ENCODE measurements at places on chromosomes 6 and 20.

DNA sequence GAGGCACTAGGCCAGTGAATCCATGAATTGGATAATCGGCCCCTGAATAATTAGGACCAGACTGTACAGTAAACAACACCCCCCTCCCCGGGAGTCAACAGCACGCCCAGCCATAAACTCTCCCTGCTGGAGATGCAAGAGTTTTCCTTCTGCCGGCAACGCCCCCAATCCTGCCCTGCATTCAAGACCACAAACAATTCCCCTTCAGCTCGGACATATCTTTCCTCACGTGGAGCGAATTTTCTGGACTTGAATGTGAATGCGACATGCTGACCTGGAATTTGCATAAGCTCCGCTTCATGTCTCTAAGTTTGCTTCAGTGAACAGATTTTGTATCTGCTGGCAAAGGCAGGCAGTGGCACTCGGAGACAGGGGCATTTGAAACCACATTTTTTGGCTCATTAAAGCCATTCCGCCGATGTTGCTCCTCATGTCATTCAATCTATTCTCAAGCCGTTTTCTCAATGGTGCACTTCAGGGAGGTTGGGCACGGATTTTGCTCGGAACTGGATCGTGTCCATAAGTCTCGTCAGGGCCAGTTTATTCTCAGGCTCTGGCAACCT is 38.0 kb upstream of the GMPR start:
- no peaks in the 10 kb centered on the region for H3K36me3 ChIP-seq
- H3K27ac ChIP-seq = no peak overlapping the region
- H3K27me3 ChIP-seq = no peaks in the 10 kb centered on the region
- no peak for DNase-seq

GRCh38 chr6:12119085-12119588 is 107.0 kb downstream of the HIVEP1 start:
- no peak for DNase-seq
- no peaks in the 10 kb centered on the region for H3K27me3 ChIP-seq
- no peak overlapping the region for H3K27ac ChIP-seq
- H3K4me1 ChIP-seq = no peaks in the 10 kb centered on the region
- peaks cover 22% of the 10 kb centered on the region for H3K36me3 ChIP-seq

GRCh38 chr6:128335963-128336362 is 184.4 kb downstream of the PTPRK start:
- DNase-seq = no peak
- H3K36me3 ChIP-seq = no peaks in the 10 kb centered on the region
- H3K27ac ChIP-seq = no peak overlapping the region

DNA sequence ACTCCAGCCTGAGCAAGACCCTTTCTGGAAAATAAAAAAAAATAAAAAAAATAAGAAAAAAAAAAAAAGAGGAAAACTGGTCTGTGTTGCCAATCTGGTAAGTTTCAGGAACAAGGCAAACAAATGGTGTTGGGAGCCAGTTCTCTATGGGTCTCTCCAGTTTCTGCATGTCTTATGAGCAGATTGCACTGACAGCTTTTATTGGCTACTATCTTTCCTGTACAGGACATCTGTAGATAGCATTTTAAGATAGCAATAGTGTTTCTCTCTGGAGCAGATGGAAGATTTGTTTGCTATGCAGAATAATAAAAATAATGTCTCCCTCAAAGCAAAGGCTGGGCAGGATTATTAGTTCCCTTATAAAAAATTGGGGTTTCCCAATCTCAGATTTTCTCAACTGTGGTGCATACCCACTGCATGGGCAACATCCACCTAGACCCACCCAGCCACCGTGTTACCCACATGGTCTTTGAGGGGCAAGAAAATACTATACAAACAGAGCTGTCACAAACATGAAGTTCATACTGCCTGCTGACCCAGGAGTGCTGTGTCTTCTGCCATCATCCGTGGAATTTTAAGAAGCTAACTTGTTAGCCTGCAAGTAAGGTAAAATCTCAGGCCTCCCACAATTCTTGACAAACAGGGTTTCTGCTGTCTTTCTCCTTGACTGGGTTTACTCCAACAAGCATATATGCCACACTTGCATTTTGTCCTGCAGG is 9.5 kb downstream of the GMDS start:
- H3K27ac ChIP-seq = no peak overlapping the region
- no peak overlapping the region for H3K4me3 ChIP-seq
- no peak for DNase-seq
- no peaks in the 10 kb centered on the region for H3K27me3 ChIP-seq
- H3K36me3 ChIP-seq = no peaks in the 10 kb centered on the region

GRCh38 chr6:128206610-128207426 is 306.0 kb upstream of the THEMIS start:
- no peak overlapping the region for H3K4me3 ChIP-seq
- H3K36me3 ChIP-seq = no peaks in the 10 kb centered on the region
- H3K27me3 ChIP-seq = no peaks in the 10 kb centered on the region
- H3K27ac ChIP-seq = no peak overlapping the region

- H3K27me3 ChIP-seq = peaks cover 3% of the 10 kb centered on the region
- no peaks in the 10 kb centered on the region for H3K36me3 ChIP-seq
- H3K4me1 ChIP-seq = no peaks in the 10 kb centered on the region
- DNase-seq = no peak
Observed at GRCh38 chr20:64188682-64189529, 24.7 kb downstream of the MYT1 start.

DNA sequence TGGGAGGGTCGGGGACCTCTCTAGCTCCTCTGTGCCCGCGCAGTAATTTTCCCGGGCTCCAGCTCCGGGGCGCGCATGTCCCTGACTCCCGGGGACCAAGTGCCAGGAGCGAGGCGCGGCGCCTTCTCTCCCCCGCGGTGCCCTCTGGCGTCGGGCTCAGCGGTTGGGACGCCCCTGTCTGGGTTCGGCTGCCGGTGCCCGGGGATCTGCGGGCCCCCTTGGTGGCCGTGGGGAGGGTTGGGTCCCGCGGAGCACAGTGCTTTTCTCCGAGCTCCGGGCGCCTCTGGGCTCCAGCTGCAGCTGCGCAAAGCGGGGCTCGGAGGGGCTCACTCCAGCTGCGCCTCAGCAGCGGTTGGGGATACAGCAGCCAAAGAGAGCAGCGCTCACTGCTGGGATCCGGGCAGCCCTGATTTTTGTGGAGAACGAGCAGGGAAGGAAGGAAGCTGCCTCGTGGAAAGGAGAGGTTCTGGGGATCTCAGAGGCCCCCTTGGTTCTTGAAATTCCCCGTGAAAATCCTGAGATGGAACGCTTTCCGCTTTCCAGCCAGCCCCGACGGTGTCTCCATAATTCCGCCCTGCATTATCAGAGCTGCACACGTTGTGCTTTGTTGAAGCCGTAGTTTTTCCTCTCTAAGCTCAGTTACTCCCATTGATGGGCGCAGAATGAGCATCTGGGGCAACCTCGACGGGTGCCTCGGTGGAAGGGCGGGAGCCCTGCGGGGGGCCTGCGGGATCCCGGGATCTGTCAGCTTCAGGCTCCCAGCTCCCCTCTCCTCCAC is 861 bp downstream of the PPP1R14C start:
- peaks cover 68% of the 10 kb centered on the region for H3K27me3 ChIP-seq
- H3K4me1 ChIP-seq = peaks cover 22% of the 10 kb centered on the region
- H3K4me3 ChIP-seq = peak overlapping the region; percentile 48
- DNase-seq = no peak
- no peaks in the 10 kb centered on the region for H3K36me3 ChIP-seq

DNA sequence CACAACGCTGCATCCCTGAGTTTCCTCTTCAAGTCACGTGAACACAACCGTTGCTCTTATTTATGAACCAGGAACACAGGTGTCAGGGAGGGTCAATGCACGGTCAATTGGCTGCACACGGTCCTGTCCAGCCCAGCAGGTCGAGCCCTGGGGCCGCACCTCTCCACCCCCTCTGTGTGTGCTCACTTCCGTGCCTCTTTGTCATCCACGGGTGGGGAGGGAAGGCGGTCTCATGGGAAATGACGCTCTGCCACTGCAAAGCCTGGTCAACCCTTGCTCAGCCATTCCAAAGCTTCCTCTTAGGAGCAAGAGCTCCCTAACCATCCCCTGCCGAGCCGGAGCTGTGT is 38.7 kb downstream of the DACT2 start:
- no peaks in the 10 kb centered on the region for H3K27me3 ChIP-seq
- H3K36me3 ChIP-seq = no peaks in the 10 kb centered on the region
- no peaks in the 10 kb centered on the region for H3K4me1 ChIP-seq
- no peak for DNase-seq

- no peaks in the 10 kb centered on the region for H3K27me3 ChIP-seq
- no peaks in the 10 kb centered on the region for H3K36me3 ChIP-seq
- no peaks in the 10 kb centered on the region for H3K4me1 ChIP-seq
Observed at GRCh38 chr20:16095226-16095625, 478.0 kb downstream of the KIF16B start.

GRCh38 chr20:53582574-53583351 is 10.9 kb downstream of the ZNF217 start:
- H3K4me1 ChIP-seq = no peaks in the 10 kb centered on the region
- H3K27me3 ChIP-seq = no peaks in the 10 kb centered on the region
- H3K27ac ChIP-seq = peak overlapping the region; percentile 56
- no peak overlapping the region for H3K4me3 ChIP-seq
- peaks cover 14% of the 10 kb centered on the region for H3K36me3 ChIP-seq

All from sigmoid colon (tissue), 7 donors.